ENCODE measurements at places on chromosomes 16 and 17.

DNA sequence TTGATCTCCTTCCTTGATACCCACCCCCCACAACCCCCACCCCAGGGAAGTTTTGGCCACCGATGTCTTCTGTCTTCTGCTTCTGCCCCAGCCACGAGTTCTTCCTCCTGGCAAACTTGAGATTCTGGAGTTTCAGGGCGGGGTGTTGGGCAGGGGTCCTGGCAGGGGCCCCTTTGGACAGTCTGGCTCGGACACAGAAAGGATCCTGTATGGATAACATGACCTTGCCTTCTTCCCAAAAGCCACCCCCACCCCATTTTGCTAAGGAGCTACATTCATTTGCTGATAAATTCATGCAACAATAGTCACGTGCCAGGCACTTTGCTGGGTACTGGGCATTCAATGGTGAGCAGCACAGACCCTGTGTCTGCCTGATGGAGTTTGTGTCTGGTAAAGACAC, 5.9 kb upstream of the COL1A1 start:
- DNase-seq, result no peak

DNA sequence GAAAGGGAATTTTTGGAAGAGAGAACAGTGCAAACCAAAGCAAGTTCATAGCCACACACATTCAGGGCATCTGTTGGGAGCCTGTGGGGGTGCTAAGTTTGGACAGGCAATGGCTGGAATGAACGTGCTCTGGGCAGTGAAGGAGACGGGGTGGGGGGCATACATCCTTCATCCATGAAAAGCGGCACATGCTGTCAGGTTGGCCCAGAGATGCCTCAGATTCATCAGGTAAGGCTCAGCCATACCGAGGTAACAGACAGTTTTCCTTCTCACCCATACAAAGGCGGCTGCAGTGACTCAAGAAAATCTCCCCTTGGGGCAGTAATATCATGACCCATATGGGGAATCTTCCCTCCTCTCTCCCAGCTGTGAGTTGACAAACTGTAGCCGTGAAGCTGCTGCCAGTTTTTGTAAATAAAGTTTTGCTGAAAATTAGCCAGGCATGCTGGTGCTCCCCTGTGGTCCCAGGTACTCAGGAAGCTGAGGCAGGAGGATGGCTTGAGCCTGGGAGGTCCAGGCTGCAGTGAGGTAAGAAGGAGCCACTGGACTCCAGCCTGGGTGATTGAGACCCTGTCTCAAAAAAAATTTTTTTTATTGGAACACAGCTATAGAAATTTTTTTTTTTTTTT, 9.2 kb upstream of the UBALD2 start:
- DNase-seq, result no peak

- peak; percentile 31 for DNase-seq
Observed at GRCh38 chr16:74862743-74863244, 88.2 kb upstream of the FA2H start.

DNA sequence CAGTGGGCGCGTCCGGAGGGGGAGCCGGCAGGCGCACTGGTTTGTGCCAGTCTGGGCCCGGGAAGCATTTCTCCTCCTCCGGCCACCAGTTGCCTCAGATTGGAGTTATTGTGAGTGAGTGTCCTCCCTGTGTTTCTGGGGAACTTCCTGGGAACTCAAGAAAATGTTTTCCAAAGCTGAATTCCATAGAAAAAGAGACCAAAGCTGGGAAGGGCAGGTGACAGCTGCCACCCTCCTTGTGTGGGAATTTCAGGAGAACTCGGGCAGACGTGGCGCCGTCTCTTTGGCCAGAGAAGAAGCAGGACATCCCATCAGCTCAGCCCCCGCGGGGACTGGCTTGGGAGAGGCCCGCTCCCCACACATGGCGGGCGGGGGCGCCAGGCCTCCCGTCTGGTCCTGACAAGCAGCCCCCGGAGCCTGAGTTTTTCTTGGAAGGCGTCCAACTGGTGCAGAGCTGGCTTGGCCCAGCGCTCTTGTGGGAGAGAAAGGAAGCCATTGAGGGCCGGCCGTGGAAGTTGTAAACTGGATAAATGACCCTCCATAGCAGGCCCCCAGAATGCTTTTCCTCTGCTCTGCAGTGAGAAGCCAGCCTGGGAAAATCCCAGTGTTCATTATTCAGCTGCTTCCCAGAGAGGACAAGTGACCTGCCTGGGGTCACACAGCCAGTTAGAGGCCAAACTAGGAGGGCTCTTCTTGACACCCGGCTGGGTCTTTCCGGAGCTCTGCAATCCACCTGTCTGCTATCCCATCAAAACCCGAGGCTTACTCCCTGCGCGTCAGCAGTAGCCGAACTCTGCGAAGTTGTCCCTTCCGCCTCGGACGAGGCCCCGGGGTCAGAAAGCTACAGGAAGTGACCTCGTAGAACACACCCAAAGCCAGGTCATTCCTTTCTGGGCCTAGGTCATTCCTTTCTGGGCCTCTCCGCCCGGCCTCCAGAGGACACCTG, 39.2 kb upstream of the GSE1 start:
- no peak for DNase-seq

GRCh38 chr16:11585460-11586377, 1.0 kb downstream of the LITAF start:
- DNase-seq, result no peak

DNA sequence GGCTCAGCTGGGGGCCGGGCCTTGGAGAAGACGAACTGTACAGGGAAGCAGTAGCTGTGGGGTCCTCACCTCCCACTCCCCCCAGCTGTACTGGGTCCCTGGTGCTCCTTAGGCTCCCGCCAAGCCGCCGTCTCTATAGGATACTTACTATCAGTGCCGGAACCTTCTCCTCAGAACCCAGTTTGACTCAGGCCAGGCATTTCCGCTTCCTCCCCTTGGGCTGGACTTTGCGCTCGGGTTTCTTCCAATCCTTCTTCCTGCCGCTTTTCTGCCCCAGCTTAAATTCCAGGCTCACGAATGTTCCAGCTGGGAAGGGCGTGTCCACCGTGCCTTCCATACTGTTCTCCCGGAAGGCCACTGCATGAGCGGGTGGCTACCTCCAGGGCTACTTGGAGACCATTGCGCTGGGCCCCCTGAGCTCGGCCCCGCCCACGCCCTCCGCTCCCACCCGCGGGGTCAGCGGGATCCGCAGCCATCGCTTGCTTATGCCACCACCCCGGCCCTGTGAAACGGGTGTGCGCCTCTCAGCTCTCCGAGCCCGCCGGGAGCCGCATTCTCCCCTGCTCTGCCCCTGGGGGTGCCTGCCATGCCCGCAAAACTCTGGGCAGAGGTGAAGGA, 1795.9 kb downstream of the TP53TG3F start:
- no peak for DNase-seq

DNA sequence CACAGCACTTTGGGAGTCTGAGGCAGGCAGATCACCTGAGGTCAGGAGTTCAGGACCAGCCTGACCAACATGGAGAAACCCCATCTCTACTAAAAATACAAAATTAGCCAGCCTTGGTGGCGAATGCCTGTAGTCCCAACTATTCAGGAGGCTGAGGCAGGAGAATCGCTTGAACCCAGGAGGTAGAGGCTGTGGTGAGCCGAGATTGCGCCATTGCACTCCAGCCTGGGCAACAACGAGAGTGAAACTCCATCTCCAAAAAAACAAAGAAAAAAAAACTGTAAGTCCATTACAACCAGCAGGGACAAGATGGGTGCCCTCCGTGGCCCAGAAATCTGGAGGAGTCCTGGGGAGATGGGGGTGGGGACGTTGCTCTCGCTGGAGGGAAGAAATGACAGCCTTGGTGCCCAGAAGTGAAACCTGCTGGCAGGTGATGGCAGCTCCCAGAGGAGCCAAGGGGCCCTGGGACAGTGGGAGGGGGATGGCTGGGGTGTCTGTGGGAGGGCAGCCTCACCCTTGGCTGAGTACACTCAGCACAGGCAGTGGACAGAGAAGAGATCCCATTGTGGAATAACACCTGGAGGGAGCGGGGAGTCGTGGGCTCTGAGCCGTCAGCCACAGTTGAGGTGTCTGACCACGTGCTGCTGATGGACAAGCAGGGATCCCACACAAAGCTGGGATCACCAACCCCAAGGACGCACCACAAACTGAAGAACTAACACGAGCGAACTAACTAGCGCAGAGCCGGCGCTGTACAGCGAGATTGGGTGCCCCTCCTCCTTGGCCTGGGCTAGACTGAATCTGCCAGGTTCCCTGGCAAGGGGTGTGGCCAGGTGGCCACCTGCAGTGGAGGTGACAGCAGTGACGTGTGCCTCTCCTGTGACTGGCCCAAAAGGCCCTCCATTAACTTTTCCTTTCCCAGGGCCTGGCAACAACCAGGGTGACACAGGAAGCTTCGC, 46.9 kb upstream of the BAHCC1 start:
- no peak for DNase-seq

GRCh38 chr17:6927290-6928126, 68.3 kb upstream of the ALOX12 start:
- peak; percentile 90 for DNase-seq

- DNase-seq, result no peak
Observed at GRCh38 chr16:57004387-57005250, 15.3 kb downstream of the NLRC5 start.

DNA sequence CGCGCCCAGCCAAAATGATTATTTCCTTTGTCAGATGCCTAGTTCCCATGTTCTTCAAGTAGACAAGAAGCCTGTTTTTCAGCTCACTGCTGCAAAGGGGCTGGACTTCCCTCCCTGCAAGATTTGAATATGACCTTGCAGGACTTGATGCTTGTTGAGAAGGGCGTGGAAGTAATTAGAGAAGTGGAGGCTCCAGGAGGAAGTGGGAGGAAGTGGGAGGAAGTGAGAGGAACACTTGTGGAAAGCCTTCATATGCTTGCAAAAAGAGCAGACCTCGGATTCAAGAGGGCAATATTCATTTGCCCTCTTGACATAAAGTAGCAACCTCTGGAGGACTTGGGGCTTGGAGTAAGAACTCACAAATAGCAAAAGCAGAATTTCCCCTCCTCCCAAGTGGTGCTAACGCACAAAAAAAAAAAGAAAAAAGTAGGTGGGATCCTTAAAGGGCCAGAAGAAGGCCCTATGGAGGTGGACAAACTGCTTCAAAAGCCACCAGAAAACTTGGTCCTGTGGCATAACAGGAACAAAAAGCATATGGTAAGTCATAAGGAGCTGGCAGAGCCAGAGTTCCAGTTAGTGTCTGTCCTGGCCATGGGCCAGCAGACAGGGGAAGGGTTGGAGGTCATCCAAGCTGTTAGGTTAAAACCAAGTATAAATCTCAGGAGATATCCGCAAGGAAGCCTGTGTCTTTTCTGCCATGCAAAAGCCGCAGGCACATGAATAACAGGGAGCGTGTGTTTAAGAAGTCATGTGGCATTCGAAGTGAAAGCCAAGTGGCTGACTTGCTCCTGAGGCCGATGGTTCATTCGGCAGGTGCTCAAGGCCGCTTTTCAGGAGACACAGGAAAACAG, 20.6 kb upstream of the PRKAR1A start:
- no peak for DNase-seq

DNA sequence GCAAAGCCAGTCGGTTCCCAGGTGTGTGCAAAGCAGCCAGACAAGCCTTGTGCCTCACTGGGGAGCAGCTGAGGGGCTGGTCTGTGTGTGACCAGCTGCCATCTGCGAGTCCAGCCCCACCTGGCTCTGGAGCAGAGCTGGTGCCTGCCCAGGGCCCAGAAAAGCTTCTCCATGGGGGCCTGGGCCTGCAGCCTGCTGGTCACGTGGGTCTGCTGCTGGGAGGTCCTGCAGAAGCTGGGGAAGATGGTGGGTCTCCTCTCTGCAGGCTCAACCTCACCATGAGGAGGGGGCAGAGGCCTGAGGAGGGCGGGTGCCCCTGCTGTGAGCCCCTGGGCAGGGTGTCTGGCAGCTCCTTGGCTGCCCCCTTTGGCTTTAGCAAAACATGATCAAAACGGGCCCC, 71.9 kb downstream of the ENGASE start:
- no peak for DNase-seq

- DNase-seq, result no peak
Observed at GRCh38 chr16:79093554-79093967, 507.0 kb downstream of the MAF start.

DNA sequence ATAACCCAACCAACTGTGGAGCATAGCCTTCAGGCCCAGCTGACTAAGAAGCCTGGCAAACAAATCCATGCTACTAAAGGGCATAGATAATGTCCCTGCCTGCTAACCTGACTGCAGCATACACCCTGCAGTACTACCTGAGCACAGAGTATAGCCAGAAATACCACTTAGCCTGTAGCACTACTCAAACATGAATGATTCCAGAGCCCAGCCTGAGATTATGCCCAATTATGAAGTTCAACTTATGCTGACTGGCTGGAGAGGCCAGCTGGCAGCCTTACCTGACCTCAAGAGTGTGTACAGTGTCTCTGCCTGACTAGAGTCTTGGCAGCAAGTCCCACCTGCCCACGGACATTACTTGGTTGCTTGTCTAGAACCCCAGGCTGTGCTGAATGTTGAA, 1265.3 kb downstream of the CDH11 start:
- no peak for DNase-seq

DNA sequence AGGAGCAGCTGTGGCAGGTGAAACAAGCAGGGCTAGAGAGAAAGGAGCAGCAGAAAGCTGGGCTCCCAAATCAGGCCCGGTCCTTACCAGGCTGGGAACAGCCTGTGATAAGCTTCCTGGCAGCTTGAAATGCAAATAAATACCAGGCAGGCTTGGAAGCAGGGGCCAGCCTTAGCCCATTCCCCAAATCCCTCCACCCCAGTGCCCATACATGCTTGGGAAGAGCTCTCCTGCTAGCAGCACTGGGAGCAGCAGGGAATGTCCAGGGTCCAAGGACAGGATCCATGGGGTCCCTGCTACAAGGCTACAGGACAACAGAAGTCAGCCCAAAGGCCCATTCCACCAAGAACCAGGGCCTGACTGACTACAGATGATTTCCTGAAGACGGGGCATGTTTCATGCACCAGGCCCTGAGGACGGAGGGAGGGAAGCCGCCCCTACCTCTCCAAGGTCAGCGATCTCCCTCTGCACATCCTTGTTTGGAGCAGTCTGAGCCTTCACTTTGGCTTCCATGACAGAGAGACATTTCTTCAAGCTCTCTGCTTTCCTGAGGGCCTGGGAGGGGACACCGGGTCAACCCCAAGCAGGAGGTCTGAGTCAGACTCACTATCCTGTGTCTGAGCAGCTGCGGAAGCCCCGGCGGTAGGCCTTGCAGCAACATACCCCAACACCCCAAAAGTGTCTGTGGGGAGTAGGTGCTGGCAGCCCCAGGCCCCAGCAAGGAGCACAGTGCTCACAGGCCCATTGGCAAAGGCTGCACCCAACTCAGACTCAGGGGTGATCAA, 2.6 kb upstream of the EXOSC6 start:
- no peak for DNase-seq

DNA sequence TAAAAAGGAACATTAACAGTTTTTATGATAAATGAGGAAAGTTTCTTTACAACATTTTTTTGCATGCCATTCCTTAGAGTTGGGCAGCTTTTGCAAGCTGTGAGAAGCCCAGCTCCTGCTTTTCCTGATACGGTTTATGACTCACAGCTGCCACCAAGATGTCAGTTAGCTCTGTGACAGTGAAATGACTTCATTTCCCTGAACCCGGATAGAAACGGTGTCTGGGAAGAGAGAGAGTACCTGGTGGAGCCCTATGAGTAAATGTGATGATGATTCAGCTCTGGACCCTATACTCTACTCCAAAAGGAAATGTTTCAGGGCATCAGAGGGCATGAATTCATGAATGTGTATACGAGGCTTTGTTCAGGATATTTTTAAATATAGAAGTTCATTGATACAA, 366.3 kb upstream of the HSBP1 start:
- DNase-seq, result no peak

Data from fibroblast of the conjunctiva (primary cell).